ENCODE measurements at places on chromosomes 5 and 9. TPM values are rescaled to one million over a fixed set of nuclear protein-coding genes. Genes with fewer than 3 reads are reported as not detected.

FGF1 gene
- 2.0 TPM for total RNA-seq

- H3K4me3 ChIP-seq = no peak overlapping the region
- H3K27me3 ChIP-seq = no peaks in the 10 kb centered on the region
- DNase-seq = no peak
- H3K27ac ChIP-seq = no peak overlapping the region
- no peaks in the 10 kb centered on the region for H3K4me1 ChIP-seq
- H3K36me3 ChIP-seq = no peaks in the 10 kb centered on the region
Measured at GRCh38 chr5:33241802-33242201, 199.0 kb upstream of the TARS1 start.

- H3K27ac ChIP-seq = no peak overlapping the region
- H3K4me3 ChIP-seq = no peak overlapping the region
- no peaks in the 10 kb centered on the region for H3K4me1 ChIP-seq
- H3K27me3 ChIP-seq = no peaks in the 10 kb centered on the region
Measured at GRCh38 chr5:15757103-15757502, 257.1 kb downstream of the FBXL7 start.

DNA sequence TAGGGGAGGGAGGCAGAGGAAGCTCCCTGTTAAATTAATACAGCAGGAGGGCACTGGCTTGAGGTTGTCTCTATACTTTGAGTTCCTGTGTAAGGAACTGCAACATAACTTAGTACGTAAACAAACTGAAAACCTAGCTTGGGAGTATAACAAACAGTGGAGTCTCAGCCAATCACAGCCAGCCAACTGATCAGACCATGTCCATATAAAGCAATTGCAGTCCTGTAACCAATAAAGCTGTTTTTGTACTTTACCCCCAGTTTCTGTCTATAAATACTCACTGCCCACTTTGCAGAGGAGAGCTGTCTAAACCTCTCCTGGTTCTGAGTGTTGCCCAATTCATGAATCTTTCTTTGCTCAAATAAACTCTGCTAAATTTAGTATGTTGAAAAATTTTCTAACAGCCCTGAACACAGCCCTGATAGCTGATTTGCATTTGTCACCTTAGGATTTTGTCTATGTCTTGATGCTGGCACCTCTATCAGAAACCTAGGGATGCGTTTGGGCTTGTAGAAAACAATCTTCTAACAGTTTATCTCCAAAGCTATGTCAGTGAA is 39.9 kb downstream of the GDNF start:
- no peak for DNase-seq
- H3K4me1 ChIP-seq = no peaks in the 10 kb centered on the region
- H3K36me3 ChIP-seq = no peaks in the 10 kb centered on the region
- no peak overlapping the region for H3K4me3 ChIP-seq
- H3K27me3 ChIP-seq = no peaks in the 10 kb centered on the region
- no peak overlapping the region for H3K27ac ChIP-seq

GRCh38 chr9:136710543-136710942 is 1.8 kb upstream of the DIPK1B start:
- DNase-seq = no peak
- H3K4me1 ChIP-seq = peaks cover 20% of the 10 kb centered on the region
- H3K27me3 ChIP-seq = peaks cover 3% of the 10 kb centered on the region
- H3K36me3 ChIP-seq = no peaks in the 10 kb centered on the region
- H3K27ac ChIP-seq = no peak overlapping the region

DNA sequence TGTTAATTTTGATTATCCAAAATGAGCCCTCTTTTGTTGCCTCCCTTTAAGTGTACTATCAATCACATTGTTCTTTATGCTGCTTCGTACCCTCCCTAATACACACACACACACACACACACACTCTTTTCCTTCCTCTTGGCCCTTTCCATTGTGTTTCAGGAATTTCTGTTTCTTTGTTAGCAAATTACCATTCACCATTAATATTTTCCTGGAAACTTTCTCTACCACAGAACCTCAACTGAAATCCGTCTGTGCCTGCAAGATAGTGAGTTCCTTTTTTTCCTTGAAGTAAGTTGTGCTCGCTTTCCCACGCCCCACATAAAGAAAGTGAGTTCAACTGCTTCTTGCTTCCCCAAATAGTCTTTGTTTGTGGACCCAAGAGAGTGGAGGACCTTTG is 61.8 kb downstream of the SMIM15 start:
- no peaks in the 10 kb centered on the region for H3K4me1 ChIP-seq
- no peak for DNase-seq
- no peaks in the 10 kb centered on the region for H3K36me3 ChIP-seq
- H3K4me3 ChIP-seq = no peak overlapping the region
- H3K27ac ChIP-seq = no peak overlapping the region
- no peaks in the 10 kb centered on the region for H3K27me3 ChIP-seq

DNA sequence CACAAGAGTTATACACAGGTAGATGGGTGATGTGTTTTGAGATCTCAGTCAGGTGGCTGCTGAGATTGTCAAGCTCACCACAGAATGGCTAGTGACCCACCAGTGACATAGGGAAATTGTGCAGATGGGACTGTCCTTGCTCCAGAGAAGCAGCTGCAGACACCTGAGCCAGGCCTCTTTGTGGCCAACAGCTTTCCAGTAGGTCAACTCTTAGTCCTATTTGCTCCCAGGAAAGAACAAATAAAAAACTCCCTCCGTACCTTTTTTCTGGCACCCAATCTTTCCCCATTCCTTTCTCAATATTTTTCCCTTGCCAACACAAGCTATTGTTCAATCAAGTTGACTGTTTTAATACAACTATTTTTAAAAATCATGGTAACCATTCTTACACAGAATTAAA is 14.2 kb downstream of the IARS1 start:
- H3K4me1 ChIP-seq = no peaks in the 10 kb centered on the region
- DNase-seq = no peak
- peaks cover 2% of the 10 kb centered on the region for H3K36me3 ChIP-seq

- H3K4me1 ChIP-seq = no peaks in the 10 kb centered on the region
- no peak overlapping the region for H3K4me3 ChIP-seq
- no peak overlapping the region for H3K27ac ChIP-seq
- DNase-seq = no peak
- H3K36me3 ChIP-seq = no peaks in the 10 kb centered on the region
Measured at GRCh38 chr9:88821033-88821745, 170.1 kb upstream of the S1PR3 start.

DNA sequence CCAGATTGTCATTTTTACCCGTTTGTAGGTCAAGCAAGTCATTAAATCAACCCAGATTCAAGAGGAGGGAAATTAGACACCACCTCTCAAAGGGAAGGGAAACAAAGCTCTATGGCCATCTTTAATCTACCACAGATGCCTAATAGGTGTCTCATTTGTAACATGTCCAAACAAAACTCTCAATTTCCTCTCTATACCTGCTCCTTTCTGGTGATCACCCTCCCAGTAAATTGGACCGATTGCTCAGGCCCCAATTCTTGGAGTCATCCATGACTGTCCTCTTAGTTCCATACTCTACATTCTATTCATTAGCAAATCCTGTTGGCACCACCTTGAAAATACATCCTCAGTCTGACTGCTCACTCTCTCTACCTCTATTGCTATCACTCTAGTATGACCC is 22.1 kb upstream of the UGCG start:
- no peaks in the 10 kb centered on the region for H3K36me3 ChIP-seq
- no peaks in the 10 kb centered on the region for H3K4me1 ChIP-seq
- no peak overlapping the region for H3K27ac ChIP-seq

PAPPA gene
- total RNA-seq = 4.4 TPM

DNA sequence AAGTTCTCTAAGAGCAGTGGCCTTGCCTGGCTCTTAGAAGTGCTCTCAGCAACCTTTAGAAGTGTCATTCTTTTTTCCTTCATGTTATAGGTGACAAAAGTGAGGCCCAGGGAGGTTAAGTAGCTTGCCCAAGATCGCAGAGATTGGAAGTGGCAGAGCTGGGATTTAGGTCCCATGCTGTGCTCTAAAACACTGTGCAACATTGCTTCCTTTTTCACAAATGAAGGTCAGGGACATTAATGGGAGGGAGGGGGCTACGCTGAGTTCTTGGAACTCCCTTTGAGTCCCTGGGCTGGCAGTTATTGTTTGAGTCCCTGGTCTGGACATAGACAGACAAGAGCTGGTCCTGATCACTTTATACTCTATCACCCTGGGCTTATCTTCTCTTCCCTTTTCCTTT is 45.3 kb downstream of the PAM start:
- peaks cover 19% of the 10 kb centered on the region for H3K4me1 ChIP-seq
- no peak overlapping the region for H3K4me3 ChIP-seq
- H3K27ac ChIP-seq = no peak overlapping the region
- no peak for DNase-seq

DNA sequence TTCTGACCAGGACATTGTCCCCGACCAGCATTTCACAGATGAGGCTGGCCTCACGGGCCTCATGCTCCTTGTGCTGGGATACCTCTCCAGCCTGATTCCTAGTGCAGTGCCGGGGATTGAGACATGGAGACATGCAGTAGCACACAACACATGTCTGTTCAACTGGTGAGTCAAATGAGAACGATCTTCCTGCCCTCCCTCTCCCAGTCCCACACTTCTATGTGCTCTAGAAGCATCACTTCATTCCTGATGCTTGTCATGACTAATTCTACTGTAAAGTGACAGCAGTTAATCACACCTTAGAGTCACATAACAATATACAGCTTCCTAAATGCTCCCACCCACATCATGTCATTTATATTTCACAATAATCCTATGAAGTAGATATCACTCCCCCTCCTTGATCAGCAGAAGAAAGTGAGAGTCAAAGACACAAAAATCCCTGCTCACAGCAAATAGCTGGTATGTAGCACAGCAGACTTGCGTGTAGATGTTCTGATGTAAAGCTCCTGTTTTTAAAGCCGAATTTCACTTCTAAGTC is 101.8 kb downstream of the CCDC192 start:
- H3K36me3 ChIP-seq = no peaks in the 10 kb centered on the region
- peaks cover 4% of the 10 kb centered on the region for H3K4me1 ChIP-seq

GABBR2 gene
- total RNA-seq = not detected

DMAC1 gene
- total RNA-seq = 12.3 TPM

DNA sequence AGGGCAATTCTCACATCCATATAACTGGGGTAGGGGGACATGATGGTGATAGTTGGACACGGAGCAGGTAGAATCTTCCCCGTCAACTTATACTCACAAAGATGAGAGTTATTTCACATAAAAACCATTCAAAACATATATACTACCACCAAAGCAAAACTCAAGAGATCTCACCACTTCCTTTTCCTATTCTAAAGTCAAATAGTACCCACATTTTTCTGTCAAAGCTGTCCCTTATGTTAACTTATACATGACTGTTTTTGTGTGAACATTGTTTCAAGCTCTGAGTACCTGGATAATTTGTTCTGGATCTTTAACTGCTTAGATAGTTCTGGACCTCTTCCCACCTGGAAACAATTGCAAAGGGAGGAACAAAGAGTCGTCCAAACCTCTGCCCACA is 95.5 kb upstream of the MAN2A1 start:
- H3K36me3 ChIP-seq = no peaks in the 10 kb centered on the region
- H3K27ac ChIP-seq = no peak overlapping the region
- DNase-seq = no peak
- H3K4me1 ChIP-seq = no peaks in the 10 kb centered on the region
- no peaks in the 10 kb centered on the region for H3K27me3 ChIP-seq

DNA sequence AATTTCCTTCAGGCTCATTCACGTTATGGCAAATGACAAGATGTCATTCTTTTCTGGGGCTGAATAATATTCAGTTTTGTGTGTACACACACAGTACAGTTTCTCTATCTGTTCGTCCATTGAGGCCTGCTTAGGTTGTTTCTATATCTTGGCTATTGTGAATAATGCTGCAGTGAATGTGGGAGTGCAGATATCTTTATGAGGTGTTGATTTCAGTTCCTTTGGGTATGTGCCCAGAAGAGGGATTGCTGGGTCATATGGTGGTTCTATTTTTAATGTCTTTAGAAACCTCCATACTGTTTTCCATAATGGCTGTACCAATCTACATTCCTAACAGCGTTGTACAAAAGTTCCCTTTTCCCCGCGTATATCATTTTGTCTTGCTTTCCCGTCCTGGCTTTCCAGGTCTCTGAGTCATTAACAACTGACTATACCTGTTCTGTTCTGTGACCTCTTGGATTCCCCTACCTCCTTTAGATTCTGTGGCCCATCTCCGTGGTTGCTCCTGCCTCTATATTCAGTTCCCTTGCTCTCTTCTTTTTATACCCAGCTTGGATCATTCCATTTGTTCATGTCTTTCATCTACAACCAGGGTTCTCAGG is 6.8 kb downstream of the SNX30 start:
- no peaks in the 10 kb centered on the region for H3K27me3 ChIP-seq
- no peaks in the 10 kb centered on the region for H3K36me3 ChIP-seq
- peaks cover 46% of the 10 kb centered on the region for H3K4me1 ChIP-seq
- DNase-seq = no peak
- H3K27ac ChIP-seq = no peak overlapping the region
- no peak overlapping the region for H3K4me3 ChIP-seq

- H3K4me1 ChIP-seq = no peaks in the 10 kb centered on the region
- no peaks in the 10 kb centered on the region for H3K27me3 ChIP-seq
- no peak for DNase-seq
Measured at GRCh38 chr9:91694081-91694870, 255.8 kb downstream of the ROR2 start.

GRCh38 chr5:140806834-140807775 is at the start of gene PCDHA4:
Gene PCDHA4 (plus strand): TSS chr5:140807068.
- no peak for DNase-seq
- H3K27ac ChIP-seq = no peak within 1 kb of the TSS
- no peaks in the 10 kb centered on the region for H3K36me3 ChIP-seq
- H3K4me3 ChIP-seq = peak within 1 kb of the TSS; percentile 13
- H3K4me1 ChIP-seq = no peaks in the 10 kb centered on the region
- no peaks in the 10 kb centered on the region for H3K27me3 ChIP-seq

DNA sequence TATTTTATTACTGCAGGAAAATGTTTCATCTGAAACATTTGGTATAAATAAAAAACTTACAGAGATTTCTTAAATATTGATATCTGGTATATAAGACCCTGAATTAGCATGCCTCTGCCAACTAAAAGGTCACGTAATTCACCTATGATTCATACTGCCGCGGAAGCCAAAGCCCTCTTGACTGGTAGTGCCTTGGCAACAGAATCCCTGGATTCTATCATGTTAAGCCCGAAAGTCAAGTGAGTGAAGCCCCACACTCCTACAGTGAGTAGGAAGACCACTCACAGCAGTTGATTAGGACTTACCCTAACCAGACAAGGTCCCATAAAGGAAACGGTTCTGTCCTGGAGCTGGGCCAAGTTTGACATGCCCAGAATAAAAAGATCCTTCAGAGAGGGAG is 175.6 kb upstream of the NREP start:
- H3K36me3 ChIP-seq = no peaks in the 10 kb centered on the region
- H3K4me1 ChIP-seq = no peaks in the 10 kb centered on the region
- H3K4me3 ChIP-seq = no peak overlapping the region
- no peak for DNase-seq
- H3K27me3 ChIP-seq = no peaks in the 10 kb centered on the region
